NCI-H1105 treated with DMSO at 0.1 percent for 48 hours (cell line): ENCODE measurements at places on chromosomes 2 and 18.

- no peak for DNase-seq
Measured at GRCh38 chr2:7703048-7703447, 785.8 kb downstream of the RNF144A start.

- DNase-seq, result no peak
Measured at GRCh38 chr2:171154348-171154747, 6.3 kb downstream of the TLK1 start.

DNA sequence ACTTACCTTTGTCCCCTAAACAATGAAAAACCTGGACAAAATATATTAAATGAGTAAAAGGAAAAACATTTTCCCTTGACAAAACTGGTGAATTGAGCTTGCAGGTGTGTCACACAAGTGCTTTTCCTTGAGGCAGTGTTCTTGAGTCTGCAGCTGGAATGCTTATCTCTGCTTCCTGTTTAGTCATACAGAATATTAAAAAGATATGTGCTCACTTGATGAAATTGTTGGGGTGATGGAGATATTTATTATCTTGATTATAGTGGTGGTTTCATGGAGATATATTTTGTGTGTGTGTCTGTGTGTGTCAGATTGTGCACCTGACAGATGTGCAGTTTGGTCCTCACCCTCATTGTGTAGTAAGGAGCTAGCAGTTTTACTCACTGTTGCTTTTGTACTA, 3.3 kb downstream of the TAF1B start:
- DNase-seq, result no peak

DNA sequence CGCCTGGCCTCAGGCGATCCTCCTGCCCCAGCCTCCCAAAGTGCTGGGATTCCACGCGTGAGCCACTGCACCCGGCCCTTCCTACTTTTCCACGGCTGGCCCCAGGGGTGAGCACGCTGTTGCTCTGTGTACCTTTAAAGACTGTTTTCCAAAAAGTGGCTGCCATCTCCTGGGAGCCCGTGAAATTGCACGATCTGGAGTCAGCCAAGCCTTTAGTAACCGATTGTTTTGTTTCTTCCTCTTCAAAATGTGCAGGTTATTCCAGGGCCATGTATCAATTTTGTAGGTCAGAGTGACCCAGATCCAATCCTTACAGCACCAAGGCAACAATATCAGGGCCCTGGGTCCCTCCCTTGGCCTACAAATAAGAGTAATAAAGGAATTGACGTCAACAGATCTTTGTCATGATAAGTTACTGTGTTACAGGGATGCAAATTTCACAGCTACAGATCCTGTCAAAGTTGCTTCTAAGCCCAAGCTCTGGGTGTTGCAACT, 135.6 kb upstream of the ZNF236 start:
- DNase-seq, result peak; percentile 52

GRCh38 chr2:73896362-73897239, 3.8 kb downstream of the ACTG2 start:
- no peak for DNase-seq

DNA sequence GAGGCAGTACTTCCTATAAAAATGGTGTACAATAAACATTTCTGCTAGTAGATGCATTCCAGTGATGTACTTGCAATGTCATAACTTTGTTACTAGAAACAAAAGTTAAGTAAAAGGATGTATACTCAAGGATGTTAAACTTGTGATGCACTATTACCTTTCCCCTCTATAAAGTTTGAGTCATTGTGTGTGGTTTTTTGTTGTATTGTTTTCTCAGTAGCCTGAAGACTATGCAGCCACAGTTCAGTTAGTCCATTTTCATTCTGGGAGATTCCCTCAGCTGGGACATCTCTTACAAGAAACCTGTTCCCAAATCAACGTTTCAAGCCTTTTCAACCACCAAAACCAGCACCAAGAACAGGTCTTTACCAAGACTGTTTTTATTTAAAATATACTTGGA, 5.6 kb downstream of the ATP5MC3 start:
- DNase-seq, result no peak

GRCh38 chr2:112790305-112790704, 6.0 kb upstream of the IL1A start:
- DNase-seq, result no peak
